A172 (cell line): ENCODE measurements at places on chromosomes 12 and 14.

GRCh38 chr12:113184900-113185179, 438 bp downstream of the DDX54 start:
- DNase-seq, result peak; percentile 84

DNA sequence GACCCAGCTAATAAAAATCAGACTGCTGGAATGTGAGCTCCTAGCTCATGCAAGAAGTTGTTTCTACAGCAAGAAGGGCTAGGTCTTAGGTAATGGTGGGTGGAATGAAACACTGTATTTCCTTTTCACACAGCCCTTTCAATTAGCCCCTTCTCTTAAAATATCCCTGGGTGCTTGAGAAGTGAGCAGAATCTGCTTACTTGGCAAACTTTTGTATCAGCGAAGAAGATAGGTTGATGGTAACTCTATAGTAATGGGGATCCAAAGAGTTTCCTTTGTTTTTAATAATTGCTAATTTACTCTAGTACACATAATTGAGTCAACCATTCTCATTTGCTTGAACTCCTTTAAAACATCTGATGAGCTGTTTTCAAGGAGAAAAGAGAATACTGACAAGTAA, 100.6 kb upstream of the FSCB start:
- DNase-seq, result no peak

DNA sequence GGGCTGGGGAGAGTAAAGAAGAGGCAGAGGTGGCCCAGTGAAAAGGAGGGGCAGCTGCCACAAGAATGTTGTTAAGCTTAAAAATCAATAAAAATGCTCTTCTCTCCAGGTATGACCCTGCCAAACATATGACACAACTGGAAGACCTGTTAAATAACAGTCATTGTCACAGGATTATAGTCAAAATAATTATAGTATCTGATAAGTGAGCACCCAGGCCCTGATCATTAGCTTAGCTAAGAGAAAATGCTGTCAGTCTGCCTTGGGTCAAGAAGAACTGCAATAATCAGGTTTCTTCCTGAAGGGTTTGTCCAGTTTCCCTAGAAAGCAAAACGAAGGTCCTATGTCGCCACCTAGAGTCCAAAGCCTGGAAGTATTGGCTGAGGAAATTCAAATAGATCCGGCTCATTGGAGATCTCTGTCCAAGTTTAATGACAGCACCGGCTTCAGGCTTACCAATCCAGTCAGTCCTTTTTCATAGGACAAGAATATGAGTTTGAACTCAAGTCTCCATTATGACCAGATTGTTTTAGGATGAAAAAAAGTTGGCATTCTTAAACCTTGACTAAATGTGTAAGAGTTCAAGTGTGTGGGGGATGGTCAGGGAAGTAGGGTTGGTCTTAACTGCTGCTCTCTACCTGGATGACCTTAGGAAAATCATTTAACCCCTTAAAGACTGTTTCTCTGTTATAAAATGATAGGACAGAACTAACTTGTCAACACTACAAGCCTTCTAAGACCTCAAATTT, 22.5 kb upstream of the NKX2-8 start:
- DNase-seq, result peak; percentile 39

DNA sequence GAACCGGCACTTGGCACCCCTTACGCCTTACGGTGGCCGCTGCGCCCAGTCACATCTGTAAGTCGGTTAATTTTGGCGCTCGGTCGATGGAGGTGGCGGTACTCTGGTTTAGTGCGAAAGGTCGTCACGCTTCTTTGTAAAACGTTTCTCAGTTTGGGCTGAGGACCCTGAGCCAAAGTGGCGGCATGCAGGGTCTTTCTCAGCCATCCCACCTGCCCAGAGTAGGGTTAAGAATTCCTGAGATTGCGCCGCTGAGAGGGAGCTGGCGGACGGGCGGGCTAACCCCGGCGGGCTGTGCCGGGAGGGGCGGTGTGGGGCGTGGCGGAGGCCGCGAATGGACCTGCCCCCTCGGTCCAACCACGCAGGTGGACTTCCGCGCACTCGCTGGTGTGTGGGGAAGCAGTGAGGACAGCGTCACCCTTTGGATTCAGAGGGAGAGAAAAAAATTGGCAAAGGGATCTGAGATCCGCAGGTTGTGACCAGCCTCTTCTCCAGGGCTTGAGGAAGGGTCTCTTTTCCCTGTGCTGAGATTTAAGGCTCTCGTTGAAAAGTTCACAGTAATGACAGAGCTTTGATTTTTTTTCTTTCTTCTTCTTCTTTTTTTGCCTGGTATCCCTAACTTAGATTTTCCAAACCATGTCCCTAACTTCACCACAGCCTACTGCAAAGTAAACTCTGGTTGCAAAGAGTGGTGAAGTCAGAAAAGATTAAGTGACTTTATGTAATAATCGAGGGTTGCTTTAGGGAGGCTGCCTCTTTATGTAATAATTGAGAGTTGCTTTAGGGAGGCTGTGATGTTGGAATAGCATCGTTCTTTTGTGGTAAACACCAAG, 602 bp upstream of the FBXO33 start:
- DNase-seq, result peak; percentile 70

DNA sequence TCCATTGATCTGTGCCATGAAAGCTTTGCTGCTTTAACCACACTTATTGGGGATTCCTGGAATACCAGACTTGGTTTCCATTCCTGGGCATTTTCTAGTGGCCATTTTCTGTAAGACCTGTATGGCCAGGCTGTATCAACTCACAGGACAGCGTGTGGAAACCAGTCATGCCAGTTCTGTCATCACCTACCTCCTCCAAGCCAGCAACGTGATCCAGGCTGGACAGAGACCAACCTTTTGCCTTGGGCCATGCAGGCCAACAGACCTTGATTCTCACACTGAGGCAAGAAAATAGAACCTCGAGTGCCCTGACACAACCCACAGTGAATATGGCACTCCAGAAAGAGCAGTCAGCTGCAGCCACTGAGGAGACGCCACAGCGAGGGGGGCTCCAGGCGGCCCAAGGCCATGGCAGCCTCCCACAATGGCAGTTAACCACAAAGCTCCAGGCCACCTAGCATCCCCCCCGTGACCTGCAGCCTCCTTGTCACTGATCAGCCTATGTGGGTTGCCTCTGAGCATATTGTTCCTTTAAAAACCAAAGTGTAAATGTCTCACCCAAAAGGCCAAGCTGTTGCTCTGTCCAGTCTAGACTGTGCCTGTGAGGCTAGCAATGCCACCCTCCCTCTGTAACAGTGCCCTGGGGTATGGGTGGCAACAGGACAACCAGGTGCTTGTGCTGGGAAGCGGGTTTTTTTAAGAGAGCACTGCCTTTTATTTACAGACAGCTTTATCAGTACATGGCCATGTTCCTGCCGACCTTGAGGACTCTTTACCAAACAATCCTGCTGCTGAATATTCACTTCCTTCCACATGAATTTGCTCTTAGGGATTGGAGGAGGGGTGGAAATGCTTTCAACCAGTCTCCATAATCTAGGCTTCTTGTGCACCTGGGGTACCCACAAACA, 168.7 kb upstream of the HIF1A start:
- no peak for DNase-seq

DNA sequence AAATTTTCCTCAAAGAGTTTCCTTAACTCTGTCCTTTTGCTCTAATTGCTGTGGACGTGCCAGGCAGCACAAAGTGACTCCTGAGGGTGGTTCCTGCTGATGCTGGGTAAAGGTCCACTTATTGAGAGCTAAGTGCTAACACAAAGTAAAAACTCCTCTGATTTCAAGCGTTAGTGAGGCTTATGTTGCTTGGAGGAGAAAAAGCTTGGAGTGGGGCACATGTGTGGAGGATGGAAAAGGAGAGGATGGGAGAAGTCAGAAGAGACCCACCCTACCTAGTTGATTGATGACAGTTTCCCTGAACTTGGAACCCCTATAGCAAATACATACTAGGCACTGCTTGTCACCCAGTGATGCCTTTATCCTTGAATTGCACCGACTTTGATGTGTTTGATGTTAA, 10.1 kb upstream of the SLC11A2 start:
- DNase-seq, result no peak
